ENCODE measurements at places on chromosomes 3 and 15.
A peak's percentile ranks its signal among the peaks of the same experiment; 100 is the strongest.

GRCh38 chr3:76206346-76206745 is 421.0 kb upstream of the ZNF717 start:
- no peak for DNase-seq

DNA sequence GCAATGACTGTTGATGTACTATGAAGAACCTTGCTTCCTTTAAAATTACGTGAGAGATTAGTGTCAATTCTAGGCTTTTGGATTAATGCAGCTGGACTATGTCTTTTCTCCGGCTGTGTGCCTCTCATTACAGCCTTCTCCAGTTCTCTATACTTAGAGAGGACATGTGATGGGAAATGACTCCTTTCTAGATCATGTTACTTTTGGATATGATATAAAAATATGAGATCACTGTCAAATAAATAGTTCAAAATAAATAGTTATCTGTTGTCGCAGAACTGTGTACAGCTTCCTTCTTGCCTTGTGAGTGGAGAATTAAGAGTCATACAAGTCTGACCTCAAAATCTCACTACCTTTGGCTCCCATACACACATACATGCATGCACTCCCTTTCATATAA is 592.4 kb downstream of the DIPK2A start:
- no peak for DNase-seq

- DNase-seq, result peak; percentile 9
Measured at GRCh38 chr15:64151727-64152506, at the start of gene SNX22. Gene SNX22 (plus strand): TSS chr15:64151731. CDS start chr15:64151776, 45 bp downstream.

- DNase-seq, result no peak
Measured at GRCh38 chr3:48301800-48302166, 31.7 kb downstream of the SPINK8 start.

DNA sequence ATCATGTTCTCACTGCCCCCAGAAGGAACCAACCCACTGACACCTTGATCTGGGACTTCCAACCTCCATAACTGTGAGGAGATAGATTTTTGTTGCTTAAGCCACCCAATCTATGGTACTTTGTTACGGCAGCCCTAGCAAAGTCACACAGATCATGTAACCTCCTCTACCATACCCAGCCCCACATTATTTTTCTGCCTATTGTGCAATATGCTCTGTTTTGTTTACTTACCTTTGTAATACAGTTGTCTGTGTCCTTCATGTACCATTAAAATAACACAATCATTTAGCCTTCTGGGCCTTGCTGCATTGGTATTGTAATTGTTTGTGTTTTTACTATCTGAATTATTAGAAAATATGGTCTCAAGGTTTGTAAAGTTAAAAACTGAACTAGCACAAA is 16.1 kb downstream of the NDN start:
- no peak for DNase-seq

- no peak for DNase-seq
Measured at GRCh38 chr15:98529205-98530145, 118.9 kb upstream of the IGF1R start.

DNA sequence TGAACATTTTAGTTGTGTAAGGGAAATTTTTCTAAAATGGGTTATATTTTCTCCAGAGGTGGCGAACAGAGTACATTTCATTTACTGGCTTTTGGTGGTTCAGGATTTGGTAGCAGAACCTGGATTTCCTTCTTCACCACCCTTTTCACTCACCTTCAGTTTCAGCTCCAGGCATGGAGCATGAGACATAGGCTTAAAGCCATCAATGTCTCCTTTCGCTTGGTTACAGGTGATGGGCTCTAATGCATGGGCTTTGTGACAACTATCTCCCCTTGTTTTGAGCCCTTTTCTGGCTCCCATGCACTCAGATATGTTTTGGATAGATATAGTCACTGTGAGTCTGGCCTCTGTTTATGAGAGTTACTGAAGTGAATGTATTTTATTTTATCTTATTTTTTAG is 96.6 kb upstream of the ANKRD28 start:
- no peak for DNase-seq

GRCh38 chr3:2311022-2311421 is 212.4 kb downstream of the CNTN4 start:
- no peak for DNase-seq

- no peak for DNase-seq
Measured at GRCh38 chr15:101481917-101482525, 7.5 kb downstream of the PCSK6 start.

- no peak for DNase-seq
Measured at GRCh38 chr15:59245559-59245958, 38.9 kb downstream of the LDHAL6B start.

GRCh38 chr15:25508369-25509002 is 69.7 kb upstream of the UBE3A start:
- DNase-seq, result no peak

- DNase-seq, result no peak
Measured at GRCh38 chr3:157794771-157795170, 291.6 kb upstream of the VEPH1 start.

DNA sequence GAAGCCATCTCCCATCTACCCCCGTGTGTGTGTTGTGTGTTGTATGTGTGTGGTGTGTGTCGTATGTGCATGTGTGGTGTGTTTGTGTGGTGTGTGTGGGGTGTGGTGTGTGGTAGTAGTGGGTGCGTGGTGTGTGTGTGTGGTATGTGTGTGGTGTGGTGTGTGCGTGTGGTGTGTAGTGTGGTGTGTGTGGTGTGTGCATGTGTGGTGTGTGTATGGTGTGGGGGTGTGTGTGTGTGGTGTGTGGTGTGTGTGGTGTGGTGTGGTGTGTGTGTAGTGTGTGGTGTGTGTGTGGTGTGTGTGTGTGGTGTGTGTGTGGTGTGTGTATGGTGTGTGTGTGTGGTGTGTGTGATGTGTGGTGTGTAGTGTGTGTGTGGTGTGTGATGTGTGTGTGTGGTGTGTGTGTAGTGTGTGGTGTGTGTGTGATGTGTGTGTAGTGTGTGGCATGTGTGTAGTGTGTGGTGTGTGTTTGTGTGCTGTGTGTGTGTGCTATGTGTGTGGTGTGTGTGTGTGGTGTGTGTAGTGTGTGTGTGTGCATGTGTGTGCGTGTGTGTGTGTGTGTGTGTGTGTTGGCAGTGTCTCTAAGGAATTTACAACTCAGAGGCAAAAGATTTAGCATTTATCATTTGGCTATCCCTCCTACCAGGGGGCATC is 156.3 kb upstream of the TMEM108 start:
- no peak for DNase-seq

- no peak for DNase-seq
Measured at GRCh38 chr3:25689226-25689625, 24.5 kb upstream of the TOP2B start.

GRCh38 chr3:79947469-79947868 is 179.7 kb upstream of the ROBO1 start:
- DNase-seq, result no peak

Data from T-helper 22 cell (primary cell).